ENCODE measurements at places on chromosomes 2 and 18.

DNA sequence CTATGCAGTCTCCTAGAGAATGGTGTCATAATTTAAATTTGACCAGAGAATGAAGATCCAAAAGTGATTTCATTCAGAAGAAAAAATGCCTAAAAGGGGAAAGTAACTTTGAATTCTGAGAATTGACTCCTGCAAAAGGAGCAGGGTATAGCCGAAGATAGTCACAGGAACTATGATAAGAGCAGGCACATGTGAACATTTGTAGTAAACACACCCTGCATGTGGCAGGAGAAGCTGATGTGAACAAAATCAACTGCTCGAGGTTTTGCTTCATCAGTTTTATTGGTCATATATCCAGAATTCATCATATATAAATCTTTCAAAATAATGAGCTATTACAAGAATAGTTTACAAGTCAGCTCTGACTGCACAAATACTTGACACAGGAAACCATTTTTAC is 14.0 kb downstream of the MCFD2 start:
- no peak for DNase-seq

DNA sequence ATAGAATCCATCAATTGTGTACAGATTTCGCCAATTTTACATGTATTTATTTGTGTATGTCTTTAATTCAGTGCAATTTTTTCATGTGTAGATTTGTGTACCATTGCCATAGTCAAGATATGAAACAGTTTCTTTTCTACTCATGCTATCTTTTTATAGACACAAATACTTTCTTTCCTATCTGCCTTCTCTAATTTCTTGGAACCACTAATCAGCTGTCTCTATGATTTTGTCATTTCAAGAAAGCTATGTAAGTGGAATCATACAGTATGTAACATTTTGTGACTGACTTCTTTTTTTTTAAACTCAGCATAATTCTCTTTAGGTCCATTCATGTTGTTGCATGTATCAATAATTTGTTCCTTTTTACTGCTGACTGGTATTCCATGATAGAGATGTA is 33.3 kb downstream of the KIAA1328 start:
- no peak for DNase-seq

DNA sequence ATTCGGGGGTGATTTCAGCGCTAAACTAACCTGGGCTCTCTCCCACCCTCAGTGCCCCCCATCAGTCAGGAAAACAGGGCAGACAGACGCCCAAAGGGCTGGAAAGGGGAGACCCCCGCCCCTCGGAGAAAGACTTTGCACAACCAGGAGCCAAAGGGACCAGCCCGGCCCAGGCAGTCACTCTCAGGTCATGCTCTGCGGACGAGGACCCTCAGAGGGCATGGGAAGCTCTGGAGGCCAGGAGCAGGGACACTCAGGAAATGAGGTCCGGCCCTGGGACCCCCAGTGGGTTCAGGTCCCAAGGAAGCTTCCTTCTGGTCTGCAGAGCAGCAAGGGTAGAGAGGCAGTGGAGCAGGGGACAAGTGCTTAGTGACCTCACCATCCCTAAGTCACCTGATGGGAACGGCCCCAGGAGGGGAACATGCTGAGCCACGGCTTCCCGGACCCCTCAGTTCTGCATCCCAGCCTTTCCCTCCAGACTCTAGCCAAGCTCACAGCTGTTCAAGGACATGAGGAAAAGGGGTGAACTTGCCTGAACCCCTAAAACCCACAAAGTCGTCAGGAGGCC is 88.0 kb upstream of the GPC1 start:
- no peak for DNase-seq

DNA sequence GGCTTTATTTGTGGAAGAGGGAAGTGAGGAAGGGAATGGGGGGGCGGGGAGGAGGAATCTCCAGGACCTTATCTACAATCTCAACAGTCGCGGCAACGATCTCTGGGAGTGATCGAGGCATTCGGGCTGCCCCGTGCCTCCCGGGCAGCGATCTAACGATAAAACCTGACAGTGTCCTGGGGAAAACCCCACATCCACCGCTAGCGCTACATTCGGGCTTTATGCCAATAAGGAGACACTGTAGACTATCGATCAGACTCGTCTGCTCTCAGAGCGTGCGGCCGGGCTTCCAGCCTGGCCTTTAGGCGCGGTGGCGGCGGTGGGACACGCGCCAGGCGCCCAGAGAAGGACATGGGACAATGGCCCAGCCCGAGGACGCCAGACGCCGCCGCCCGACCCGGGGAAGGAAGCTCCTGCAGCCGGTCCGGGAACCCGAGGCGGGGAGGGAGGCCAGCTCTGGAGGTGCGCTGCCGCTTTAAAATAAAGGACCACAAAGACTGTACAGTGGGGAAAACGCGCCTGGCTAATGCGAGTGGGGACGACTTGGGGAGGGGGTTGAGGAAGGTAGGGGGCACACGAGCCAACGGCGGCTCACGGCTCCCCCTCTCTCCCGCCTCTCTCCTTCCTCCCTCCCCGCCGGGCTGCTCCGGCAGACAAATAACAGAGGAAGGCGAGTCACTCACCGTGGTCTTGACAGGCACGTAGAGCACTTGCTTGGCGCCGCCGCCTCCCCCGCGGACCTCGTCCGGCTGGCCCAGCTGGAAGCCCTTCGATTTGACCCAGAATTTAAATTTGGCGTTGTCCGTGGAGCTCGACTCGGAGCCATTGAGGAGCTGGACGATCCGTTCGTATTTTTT is 2.2 kb downstream of the NOL4 start:
- DNase-seq, result no peak

DNA sequence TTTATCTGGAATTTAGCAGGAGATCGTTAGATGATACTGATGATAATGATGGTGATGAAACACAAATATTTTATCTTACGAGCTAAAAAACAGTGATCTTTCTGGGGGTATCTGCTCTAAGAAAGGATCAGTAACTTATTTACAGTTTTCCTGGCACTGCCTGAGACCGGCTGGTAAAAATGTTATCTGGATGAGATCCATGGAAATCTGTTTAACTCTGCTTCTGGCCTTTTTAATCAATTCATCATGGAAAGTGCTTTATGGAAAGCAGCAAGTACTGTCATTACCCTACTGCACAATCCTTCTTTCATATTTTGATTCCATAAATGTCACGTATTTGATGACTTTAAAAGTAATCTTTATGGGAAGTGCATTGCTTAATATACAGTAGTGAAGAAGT is 612.7 kb upstream of the GCFC2 start:
- no peak for DNase-seq

- no peak for DNase-seq
Measured at GRCh38 chr2:96271995-96272394, 6.0 kb downstream of the CIAO1 start.

DNA sequence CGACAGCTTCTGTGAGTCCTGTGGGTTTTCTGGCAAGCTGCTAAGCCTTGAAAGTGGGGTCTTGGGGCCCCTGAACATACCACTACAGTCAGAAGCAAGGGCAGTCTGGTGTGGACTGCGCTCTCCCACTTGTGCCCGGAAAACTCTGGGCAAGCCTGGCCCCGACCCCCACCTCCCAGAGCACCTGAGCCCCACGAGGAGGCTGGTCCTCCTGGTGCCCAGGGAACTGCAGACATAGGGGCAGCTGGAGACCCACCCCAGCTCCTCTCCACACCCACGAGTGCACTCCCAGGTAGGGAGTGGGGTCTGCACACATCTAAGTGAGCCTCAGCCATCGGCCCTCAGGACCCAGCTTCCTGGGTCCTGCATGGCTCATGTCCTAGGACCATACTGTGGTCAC is 16.2 kb upstream of the GPC1 start:
- DNase-seq, result no peak

DNA sequence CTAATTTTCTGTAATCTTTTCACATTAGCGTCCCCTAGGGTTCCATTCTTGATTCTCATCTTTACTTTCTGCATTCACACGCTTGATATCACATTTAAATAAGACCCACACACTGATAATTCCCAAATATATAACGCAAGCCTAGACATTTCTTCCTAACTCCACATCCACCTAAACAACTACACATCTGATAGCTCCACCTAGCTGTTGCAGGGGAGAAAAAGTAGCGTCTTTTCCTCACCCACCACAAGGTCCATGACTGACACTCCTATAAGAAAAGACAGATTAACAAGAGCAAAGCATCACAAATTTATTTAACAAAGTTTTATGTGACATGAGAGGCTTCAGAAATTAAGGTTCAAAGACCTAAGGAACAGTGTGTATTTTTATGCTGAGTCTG is 862.2 kb upstream of the DDX18 start:
- DNase-seq, result no peak

- DNase-seq, result no peak
Measured at GRCh38 chr2:226488034-226488433, 311.6 kb downstream of the IRS1 start.

- no peak for DNase-seq
Measured at GRCh38 chr2:83224591-83225200, 1234.4 kb downstream of the SUCLG1 start.

GRCh38 chr2:202002381-202002780 is 31.3 kb upstream of the FZD7 start:
- no peak for DNase-seq

Data from cortex of kidney (tissue), 1 donor.